Left kidney (tissue), 8 donors: ENCODE measurements at places on chromosomes 2 and 18. TPM values are rescaled to one million over a fixed set of nuclear protein-coding genes. Genes with fewer than 3 reads are reported as not detected.

DNA sequence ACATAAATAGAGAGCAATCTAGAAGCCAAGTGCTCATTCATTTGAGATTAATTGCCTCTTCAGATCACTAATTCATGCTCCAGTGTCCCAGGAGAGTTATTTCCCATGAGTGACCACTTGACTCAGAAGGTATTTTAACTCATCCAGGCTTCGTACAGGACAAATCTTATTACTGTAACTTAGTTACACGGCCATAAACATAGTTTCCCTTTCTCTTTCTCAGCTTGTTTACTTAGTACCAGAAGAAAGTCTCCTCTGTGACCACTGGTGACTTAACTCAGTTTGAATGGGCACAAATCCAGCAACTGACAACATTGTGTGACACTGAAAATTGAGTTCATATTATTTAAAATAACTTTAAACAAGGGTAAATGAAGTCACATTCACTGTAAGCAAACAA, 25.3 kb downstream of the MMADHC start:
- no peak for DNase-seq

GRCh38 chr2:237701859-237702390, 74.5 kb downstream of the LRRFIP1 start:
- no peak for DNase-seq

- DNase-seq, result no peak
These were observed 992 bp downstream of the TSHZ1 start for GRCh38 chr18:75211626-75211952.

- no peak for DNase-seq
These were observed 56.6 kb downstream of the CABYR start for GRCh38 chr18:24195296-24196053.

- DNase-seq, result no peak
These were observed 120.8 kb downstream of the BABAM2 start for GRCh38 chr2:28011322-28011737.

GRCh38 chr2:94987074-94988020, 38.2 kb upstream of the MAL start:
- DNase-seq, result no peak

- no peak for DNase-seq
These were observed 97.9 kb downstream of the MTCL1 start for GRCh38 chr18:8803063-8803795.

The AQP12B gene
- 0.35 TPM for polyA plus RNA-seq

The SCN2A gene
- 2.7 TPM for polyA plus RNA-seq

The GPAT2 gene
- 3.8 TPM for polyA plus RNA-seq

The NAT8 gene
- 18.6 TPM for polyA plus RNA-seq
